ENCODE measurements at places on chromosomes 4 and X.

- no peak for DNase-seq
Measured at GRCh38 chr4:3250438-3250955, 1.5 kb downstream of the MSANTD1 start.

DNA sequence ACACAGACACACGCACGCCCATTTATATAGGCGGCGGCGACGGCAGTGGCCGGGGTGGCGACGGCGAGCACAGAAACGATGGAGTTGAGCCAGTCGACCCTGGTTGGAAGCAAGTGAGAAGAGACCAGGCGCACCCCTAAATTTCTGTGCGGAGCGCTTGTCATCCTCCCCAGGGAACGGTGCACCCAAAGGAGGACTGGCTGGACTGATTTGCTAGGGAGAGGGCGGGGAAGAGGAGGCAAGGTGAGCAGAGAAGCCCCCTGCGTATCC lies 302 bp downstream of the NHS start:
- DNase-seq = no peak

- DNase-seq = no peak
Measured at GRCh38 chr4:84491481-84491880, 7.6 kb downstream of the NKX6-1 start.

DNA sequence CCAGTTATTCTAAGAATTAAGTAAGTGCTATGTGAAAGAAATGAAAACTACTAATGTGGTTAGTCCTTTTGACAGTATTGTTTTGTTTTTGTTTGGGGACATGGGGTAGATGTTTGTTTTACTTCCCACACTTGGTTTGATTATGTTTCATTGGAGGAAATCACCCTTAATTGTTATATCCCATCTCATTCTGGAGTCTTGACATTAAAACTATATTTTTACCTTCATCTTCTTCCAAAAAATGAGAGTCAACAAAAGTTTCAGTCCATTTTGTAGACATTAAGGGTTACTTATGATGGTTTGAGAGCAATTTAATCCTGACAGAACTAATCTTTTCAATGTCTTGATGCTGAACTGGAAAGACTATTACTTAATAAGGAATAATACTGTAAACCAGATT lies 108.7 kb downstream of the GPC3 start:
- DNase-seq = no peak

GRCh38 chrX:132277953-132278614 lies 58.8 kb upstream of the RAP2C start:
- no peak for DNase-seq

GRCh38 chrX:34744521-34744920 lies 87.4 kb upstream of the TMEM47 start:
- no peak for DNase-seq

DNA sequence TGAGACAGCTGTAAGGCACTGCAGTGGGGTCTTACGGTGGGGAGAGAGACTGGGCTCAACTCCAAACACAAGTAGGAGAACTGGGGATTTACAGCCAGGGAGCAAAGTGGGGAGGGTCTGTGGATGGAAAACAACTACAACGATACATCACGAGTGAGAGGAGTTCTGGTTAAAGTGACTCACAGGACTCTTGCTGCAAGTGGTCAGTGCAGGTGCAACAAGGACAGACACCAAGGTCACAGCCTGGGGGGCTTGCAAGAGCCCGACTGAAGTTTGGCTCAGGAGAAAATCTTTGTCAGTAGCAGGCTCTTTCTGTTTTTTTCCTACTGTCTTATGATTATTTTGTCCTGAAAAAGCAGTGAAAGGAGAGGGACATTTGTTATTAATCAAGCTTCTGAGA lies 10.1 kb upstream of the FAT1 start:
- no peak for DNase-seq

DNA sequence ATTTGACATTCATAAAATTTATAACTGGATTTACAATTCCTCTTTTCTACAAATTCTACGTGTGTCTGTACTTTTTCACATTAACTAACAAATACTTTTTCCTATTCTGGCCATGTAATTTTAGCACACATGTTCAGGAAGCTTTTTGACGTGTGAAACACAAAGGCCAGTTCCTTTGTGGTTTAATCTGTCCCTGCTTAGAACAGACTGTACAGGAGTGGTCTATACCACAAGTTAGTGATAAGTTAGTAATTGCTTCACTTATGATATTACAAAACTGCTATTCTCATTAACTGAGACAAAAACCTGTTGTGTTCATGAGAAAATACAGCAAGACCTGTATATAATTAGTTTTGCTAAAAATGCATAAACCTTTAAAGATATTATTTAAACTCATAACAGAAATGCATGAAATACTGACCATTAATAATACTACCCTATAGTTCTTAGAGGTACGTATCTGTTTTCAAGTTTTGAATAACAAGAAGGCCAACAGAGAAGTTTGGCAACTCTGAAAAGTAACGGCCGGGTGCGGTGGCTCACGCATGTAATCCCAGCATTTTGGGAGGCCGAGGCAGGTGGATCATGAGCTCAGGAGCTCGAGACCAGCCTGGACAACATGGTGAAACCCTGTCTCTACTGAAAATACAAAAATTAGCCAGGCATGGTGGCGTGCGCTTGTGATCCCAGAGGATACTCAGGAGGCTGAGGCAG lies 13.7 kb upstream of the AREG start:
- DNase-seq = peak; percentile 93

DNA sequence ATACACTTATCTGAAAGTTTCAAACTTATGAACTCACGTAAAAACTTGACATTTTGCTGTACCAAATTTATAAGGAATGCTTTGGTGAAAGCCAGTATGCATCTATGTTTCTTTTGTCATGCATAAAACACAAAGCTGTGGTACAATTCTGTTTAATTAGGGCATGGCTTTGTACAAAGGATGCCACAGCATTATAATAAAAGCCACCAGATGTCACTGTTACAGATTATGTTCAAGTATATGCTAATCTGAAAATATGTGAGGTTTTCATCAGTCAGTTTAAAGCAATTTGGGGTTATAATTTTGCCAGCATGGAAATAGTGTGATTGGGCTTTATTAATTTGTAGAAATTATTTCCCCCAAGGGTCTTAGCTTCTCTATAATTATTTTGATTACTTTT lies 69.0 kb downstream of the ATOH1 start:
- no peak for DNase-seq

GRCh38 chrX:42229533-42229932 lies 306.2 kb upstream of the CASK start:
- no peak for DNase-seq

GRCh38 chrX:14354521-14354920 lies 174.8 kb upstream of the GLRA2 start:
- peak; percentile 77 for DNase-seq

DNA sequence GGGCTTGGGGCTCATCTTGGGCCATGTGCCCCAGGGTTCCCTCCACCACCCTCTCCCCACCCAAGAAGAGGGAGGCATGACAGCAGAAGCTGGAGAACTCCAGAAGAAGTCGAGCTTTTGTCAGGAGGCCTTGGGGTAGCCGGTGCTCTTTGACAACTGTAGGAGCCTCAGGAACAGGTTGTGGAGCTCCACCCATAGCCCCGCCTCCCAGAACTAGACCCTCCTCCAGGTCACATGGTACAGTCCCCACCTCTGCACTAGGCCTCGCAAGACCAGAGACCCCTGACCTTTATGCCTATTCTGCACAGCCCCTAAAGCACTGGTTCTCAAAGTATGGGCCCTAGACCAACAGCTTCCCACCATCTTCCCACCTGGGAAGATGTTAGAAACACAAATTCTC lies 8.0 kb upstream of the MORC4 start:
- DNase-seq = no peak

GRCh38 chrX:52118262-52118661 lies 49.3 kb upstream of the MAGED4B start:
- DNase-seq = no peak

DNA sequence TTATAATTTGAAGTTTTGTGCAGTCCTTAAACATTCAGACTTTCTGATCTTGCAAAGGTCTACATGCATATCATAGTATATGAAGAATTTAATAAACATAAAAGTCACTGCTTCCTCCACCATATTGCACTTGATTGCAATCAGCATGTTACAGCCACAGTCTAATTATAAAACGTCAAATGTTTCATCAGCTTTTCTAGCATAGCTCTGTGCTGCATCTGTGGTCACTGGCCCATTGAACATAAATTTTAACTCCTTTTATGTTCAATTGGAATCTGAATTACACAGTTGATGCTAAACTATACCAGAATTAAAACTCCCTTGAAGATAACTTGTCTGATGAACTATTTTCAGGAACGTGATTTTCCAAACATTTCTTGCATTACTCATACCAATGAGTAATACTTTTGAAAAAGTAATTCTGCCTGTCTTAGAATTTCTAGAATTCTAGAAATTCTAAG lies 329.1 kb downstream of the GALNTL6 start:
- peak; percentile 24 for DNase-seq

DNA sequence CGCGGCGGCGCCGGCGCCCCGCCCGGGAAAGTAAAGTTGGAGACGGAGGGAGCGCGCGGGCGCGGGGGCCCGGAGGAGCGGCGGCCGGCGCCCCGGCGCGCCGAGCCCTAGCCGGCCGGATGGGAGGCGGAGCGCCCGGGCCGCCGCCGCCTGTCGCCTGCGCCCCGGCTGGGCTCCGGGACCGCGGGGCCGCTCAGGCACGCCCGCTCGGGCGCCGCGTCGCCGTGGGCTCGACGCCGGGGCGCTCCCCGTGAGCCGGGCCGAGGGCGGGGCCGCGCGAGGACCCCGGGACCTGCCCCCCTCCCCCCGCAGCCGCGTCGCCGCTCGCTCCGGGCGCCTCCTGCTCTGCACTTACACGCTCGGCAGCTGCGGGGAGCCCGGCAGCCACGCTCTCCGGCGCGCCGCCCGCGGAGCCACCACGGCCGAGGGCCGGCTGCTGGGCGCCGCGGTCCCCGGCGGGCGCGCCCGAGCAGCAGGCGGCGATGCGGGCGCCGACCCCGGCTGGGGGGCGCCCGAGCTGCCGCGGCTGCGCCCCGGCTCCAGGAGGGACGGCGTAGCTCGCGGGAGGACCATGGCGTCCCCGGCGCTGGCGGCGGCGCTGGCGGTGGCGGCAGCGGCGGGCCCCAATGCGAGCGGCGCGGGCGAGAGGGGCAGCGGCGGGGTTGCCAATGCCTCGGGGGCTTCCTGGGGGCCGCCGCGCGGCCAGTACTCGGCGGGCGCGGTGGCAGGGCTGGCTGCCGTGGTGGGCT lies at the start of gene ADRA2C:
ADRA2C (plus strand) TSS at position 350 of the 749 bp plus-strand sequence; CDS start at position 572, 222 bp downstream.
- no peak for DNase-seq

DNA sequence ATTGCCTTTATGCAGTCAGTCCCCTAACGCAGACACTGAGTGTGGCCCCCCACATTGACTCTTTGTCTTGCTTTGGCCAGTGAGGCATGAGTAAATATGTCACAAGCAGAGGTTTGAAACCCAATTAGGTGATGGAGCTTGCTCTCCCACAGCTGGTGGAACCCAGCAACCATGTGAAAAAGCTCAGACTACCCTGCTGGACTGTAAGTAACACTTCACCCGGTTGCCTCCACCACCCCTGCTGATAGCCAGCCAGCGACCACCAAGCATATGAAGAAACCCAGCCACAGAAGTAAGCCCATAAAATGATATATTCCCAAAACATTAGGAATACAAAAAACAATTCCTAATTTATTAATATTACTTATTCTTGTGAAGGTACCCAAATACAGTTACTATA lies 21.6 kb upstream of the PDCL2 start:
- no peak for DNase-seq

DNA sequence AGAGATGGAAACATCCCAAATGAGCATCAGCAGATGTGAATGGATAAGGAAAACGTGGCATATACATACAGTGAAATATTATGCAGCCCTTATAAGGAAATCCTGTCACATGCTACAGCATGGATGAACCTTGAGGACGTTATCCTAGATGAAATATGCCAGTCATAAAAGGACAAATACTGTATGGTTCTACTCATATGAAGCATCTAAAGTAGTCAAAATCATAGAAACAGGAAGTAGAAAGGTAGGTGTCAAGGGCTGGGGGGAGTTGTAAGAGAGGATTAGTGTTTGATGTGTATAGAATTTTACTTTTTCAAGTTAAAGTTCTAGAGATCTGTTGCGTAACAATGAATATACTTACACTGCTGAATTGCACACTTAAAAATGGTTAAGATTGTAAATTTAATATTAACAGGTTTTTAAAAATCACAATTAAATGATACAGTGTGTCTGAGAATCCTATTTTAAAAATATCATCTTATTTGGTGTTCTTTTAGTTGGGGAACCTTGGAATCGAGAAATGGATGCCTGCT lies 58.5 kb downstream of the KDM6A start:
- no peak for DNase-seq

- DNase-seq = peak; percentile 25
Measured at GRCh38 chrX:39900777-39901170, 197.0 kb downstream of the BCOR start.

- peak; percentile 16 for DNase-seq
Measured at GRCh38 chr4:187814737-187815465, 180.7 kb upstream of the ZFP42 start.

GRCh38 chr4:11495291-11495690 lies 66.6 kb upstream of the HS3ST1 start:
- DNase-seq = peak; percentile 9

GRCh38 chr4:168900080-168900479 lies 110.0 kb downstream of the CBR4 start:
- peak; percentile 52 for DNase-seq

GRCh38 chr4:95105112-95105511 lies 347.4 kb downstream of the BMPR1B start:
- DNase-seq = no peak

DNA sequence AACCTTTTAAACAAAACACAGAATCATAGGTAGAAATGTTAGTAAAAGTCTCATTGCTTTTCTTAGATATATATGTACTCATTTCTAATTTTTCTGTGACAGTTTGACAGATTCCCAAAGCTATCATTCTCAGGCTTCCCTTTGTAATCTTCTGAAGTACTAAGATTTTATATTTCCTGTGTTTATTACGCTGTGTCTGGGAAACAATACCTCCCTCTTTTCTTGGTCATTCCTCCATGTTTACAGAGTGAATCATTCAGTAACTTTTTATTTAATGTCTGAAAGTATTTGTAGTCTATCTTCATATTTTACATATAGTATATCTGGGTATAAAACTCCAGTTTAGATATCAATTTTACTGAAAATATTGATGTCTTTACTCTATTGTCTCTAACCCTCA lies 1826.3 kb upstream of the IGFBP7 start:
- DNase-seq = no peak

- DNase-seq = peak; percentile 80
Measured at GRCh38 chrX:72201836-72202536, 20.4 kb downstream of the PIN4 start.

DNA sequence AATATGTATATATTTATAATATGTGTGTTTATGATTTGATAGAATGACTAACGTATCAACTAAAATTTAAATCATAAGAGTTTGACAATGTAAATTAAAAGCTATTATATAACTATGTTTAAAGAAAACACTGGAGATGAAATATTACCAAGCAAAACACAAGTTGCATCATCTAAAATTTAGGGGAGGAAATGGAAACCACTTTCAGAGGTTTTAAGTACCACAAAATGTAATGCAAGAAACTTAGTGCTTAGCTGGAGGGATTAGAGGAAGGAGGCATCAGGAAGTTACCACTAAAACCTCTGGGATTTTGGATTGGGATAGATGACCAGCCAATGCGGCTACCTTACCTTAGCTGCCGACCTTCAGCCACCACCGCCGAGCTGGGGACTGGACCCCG lies 1192.1 kb upstream of the PRKX start:
- DNase-seq = no peak

GRCh38 chr4:72365981-72366380 lies 203.0 kb downstream of the ADAMTS3 start:
- no peak for DNase-seq

- DNase-seq = no peak
Measured at GRCh38 chrX:103275947-103276567, 493 bp downstream of the TCEAL5 start.

GRCh38 chrX:155874571-155875244 lies 6.4 kb upstream of the VAMP7 start:
- no peak for DNase-seq

Data from fibroblast of mammary gland (primary cell).